ENCODE measurements at places on chromosomes 2 and 18.

- DNase-seq, result no peak
Measured at GRCh38 chr18:6650747-6651146, 78.8 kb upstream of the ARHGAP28 start.

DNA sequence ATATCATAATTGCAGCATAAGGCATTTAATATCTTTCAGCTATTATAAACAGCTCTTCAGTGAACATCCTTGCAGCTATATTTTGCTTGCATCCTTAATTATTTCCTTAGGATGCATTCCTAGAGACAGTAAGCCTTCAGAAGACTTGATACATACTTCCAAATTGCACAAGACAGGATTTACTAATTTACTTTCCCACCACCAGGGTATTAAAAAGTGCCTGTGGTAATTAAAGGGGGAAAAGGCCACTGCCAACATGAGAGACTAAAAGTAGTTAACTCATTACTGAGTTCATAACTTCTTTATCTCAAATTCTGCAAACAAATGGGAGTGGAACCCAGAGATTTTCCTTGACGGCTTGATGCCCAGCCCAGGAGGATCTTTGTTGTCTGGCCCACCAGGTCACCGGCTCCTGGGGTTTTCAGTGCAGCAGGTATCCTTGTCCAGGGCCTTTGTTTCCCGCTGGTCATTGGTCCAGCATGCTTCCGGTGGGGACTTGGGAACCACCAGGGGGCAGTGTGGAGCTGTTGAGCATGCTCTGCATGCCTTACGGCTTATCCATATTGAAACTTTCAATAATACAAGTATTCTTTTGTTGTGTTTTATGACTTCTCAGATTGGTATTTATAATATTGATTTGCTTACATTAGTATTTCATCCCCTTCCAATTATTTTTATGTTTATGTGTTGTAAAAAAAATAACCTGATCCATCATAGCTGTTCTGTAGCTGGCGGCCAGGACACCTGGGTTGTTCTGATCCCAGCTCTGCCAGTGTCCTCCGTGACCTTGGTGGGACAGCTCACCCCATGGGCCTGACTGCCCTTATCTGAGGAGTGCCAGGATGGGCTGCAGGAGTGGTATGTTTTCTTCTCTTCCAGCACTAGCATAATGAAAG is 61.4 kb downstream of the TGOLN2 start:
- DNase-seq, result peak; percentile 58

GRCh38 chr2:223460774-223461211 is 141.4 kb downstream of the SCG2 start:
- no peak for DNase-seq

DNA sequence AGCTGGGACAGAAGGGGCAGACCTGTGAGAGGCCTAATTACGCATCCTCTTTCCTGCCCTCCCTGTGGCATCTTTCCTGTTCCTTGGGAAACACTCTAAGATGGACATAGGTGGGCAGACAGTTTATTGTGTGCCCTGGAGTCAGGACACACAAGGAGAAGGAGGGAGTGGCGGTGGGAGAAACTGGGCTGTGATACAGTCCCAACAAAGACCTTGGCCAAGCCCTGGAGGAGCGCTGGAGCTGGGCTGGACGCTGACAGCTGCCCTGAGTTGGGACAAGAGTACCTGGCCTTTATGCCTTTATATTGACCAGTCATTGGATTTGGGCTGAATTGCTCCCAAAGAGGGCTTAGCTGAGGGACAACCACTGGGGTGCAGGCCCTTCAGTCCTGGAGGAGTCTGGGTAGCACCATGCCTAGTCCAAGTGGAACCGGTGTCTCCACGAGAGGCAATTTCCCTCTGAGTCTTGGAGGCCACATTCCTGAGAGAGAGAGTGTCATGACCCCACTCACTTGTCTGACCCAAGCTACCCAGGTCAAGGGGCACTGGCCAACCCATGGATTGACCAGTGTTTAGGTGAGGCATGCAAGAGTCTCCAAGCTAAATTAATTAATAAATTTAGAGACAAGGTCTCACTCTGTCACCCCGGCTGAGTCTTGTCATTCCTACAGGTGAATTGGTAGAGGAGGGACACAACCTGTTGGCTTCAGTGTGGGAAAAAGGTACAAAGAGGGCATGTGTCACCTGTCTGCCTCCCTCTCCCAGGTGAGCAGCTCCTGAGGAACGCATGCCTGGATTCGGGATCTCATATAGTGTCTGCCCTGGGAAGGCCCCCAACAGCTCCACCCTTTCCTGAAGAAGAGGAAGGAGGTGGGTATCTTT is 107.1 kb upstream of the ST3GAL5 start:
- DNase-seq, result no peak

DNA sequence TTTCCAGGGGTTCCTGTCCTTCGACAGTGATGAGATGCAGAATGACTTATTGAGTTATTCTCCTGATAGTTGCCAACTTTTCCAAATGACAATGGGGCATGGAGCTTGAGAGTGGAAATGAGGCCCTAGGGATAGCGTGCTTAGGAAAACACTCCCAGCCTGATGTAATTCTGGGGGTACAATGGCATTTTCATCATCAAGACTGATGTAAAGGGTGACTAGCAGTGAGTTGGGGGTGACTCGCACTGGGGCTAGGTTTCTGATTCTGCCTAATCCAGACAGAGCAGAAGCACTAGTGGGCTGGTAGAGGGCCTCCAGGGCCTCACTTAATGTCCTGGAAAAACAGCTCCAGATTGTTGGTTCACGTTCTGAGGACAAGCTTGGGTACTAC is 34.0 kb upstream of the IL37 start:
- no peak for DNase-seq

GRCh38 chr2:69642709-69643601 is 584 bp downstream of the AAK1 start:
- DNase-seq, result peak; percentile 49

GRCh38 chr2:71353248-71353647 is 21.7 kb downstream of the ZNF638 start:
- DNase-seq, result no peak

GRCh38 chr2:100676346-100676745 is 113.6 kb downstream of the PDCL3 start:
- no peak for DNase-seq

GRCh38 chr2:127626175-127626574 is 19.8 kb upstream of the GPR17 start:
- DNase-seq, result no peak

- DNase-seq, result no peak
Measured at GRCh38 chr2:119024152-119024551, 82.2 kb downstream of the MARCO start.

DNA sequence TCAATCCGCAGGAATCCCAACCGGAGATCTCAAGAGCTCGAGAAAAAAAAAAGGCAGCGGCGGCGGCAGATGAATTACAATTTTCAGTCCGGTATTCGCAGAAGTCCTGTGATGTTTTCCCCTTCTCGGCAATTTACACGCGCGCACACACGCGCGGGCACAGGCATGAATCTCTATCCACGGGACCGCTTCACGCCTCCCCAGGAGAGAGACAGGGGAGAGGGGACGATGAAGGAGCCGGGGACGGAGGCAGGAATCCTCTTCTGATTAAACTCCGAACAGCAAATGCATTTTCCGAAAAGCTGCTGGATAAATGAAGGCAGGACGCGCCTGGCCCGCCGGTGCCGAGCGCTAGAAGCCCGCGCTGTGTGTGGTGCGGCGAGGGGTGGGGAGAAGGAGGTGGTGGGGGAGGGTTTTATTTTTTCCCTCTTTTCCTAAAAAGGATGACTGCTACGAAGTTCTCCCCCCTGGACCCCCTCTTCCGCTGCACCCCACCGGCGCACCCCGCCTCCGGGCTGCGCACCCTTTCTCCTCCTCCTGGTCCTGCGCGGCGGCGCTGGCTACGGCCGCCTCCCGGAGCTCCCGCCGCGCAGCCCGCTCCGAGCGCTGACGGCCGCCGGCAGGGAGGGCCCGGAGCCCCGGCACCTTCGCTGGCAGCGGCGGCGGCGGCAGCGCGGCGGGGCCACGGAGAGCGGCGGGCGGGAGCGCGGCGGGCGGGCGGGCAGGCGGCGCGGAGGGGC is at the start of gene BCL2:
TSS of gene BCL2 (minus strand) at position 387 of the 740 bp plus-strand sequence.
- DNase-seq, result peak; percentile 39

DNA sequence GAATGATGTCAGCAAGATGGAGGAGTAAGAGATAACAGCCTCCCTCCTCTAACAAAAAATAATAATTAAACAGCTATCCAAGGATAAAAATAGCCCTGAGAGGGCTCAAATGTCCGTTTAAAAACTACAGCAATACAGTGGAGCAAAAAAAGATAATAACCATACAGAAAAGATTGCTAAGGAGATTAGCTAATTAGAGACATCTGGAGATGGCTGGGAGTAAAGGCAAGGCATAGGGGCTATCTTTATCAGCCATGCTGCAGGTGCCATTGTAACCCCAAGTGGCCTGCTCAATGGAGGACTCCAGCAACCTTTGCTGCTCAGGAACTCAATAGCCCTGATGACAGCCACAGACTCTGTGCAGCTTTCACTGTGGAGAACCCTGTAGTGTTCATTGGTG is 42.7 kb downstream of the MDH1 start:
- DNase-seq, result no peak

DNA sequence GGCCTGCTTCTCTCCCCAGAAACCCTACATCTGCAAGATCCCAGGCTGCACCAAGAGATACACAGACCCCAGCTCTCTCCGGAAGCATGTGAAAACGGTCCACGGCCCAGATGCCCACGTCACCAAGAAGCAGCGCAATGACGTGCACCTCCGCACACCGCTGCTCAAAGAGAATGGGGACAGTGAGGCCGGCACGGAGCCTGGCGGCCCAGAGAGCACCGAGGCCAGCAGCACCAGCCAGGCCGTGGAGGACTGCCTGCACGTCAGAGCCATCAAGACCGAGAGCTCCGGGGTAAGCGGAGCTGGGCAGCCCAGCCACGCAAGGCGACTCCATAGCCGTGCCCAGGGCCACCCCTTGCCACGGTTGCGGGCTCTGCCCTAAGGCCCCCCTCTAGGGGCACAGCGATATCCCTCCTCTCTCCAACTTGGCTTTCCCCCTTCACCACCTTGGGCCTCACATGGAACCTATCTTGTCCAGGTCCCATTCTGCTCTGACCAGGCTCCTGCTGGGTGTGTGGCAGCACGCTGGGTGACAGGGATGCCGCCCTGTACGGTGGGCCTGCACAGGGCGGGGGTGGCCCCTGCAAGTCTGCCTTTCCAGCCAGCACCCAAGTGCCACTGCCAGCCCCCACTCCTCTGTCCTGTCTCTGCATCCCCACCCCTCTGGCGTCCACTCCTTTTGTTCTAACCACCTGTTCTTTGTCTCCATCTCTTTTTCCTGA is 248.9 kb downstream of the GLI2 start:
- no peak for DNase-seq

DNA sequence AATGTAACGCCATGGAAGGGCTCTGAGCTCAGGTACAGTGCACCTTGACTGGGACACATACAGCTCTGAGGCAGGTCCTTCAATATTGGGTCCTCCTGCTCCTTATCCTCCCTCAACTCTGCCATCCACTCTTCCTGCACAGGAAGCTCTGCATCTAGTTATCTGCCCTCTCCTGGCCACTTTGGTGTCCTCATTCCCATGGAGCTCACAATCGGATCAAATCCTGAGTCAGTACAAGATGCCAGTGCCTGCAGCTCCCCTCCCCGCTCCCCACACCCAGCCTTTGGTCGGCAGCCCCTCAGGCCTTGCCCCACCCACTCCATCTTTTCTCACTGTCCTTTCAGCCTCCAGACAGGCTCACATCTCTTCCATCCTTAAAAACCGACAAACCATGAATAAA is 58.0 kb downstream of the LRRFIP1 start:
- no peak for DNase-seq

DNA sequence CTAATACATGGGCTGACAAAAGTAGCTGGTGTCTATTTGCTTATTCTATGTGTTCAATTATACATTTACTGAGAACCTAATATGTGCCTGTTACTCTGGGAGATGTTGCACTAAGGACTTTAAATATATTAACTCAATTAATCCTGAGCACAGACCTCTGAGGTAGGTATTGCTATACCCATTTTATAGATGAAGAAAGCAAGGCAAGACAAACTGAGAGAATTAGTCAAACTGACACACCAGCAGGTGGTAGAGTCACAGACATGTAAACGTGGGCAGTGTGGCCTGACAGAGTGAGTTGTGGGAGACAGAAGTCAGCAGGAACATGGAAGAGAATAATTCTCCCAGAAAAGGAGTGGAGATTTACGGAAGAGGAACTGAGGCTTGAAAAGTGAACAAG is 428.9 kb downstream of the LPIN1 start:
- no peak for DNase-seq

GRCh38 chr2:224946895-224947294 is 95.4 kb downstream of the DOCK10 start:
- no peak for DNase-seq

- DNase-seq, result no peak
Measured at GRCh38 chr2:222813177-222813843, 47.5 kb upstream of the ACSL3 start.

GRCh38 chr2:102841107-102841840 is 79.4 kb downstream of the TMEM182 start:
- no peak for DNase-seq

DNA sequence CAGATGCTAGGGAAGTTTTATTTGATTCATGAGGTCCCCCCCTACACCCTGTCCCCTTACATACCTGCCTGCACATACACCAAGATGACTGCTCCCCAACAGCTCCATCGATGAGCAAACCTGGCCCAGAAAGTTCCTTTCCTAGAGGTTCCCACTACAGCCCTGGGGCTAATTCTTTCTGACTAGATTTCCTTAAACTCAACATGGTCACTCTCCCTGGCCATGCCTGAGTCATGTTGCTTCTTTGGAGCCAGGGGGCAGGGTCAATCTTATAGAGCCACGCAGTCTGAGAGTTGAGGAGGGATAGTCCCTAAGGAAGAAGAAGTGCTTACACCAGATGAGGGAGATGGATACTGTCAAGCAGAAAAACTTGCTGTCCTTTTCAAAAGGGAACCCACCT is 67.7 kb upstream of the GLI2 start:
- DNase-seq, result no peak

DNA sequence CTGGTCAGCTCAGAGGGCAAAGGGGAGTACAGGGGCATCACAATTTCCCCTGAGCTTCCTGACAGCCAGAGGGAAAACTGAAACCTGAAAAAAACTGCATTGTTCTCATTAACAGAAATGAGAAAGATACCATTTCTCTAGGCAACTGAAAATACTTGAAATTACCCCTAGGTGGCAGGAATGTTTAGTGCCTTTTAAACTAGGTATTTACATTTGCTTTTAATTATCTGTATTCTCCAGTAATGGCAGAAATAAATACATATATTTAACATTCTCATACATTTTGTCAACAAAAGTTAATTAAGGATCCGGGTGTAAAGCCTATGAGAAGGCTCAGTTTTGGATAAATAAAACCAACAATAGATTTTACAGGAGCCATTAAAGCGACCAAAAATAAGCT is 34.5 kb downstream of the RPL31 start:
- no peak for DNase-seq

All from stimulated activated CD8-positive, alpha-beta memory T cell treated with anti-CD3 and anti-CD28 coated beads, Interleukin-4, amount 100 ng/mL, for 24 hours (primary cell).